ENCODE measurements at places on chromosomes 16 and 17.

DNA sequence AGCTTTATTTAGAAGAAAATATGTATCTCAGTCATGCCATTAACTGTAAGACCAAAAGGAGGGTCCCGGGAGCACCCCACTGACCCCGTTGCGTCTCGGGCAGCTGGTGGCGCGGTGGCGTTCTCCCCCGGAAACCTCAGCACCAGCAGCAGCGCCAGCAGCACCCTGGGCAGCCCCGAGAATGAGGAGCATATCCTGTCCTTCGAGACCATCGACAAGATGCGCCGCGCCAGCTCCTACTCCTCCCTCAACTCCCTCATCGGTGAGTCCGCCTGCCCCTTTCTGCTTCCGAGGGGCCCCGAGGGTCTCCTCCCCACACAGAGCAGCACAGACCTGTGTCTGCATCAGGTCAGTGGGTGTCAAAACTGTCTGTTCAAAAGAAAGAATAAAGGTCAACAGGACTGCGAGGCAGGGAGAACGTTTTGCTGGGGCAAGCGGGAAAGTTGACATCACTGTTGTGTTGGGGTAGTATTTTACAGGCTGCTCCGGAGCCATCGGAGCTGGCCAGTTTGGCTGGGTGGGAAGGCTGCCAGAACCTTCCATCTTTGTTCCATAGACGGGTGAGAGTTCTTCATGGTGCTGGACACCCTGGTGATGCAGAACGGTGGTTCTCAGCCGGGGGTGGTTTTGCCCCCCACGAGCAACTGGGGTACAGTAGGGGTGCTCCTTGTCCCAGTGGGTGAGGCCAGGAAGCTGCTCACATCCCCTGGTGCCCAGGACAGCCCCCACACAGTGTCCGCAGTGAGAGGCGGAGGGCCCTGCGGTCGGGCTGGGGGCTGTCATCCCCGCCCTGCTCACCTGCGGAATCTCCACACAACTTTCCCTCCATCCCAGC lies 97.8 kb upstream of the CHMP6 start:
- no peak for DNase-seq

GRCh38 chr16:19068237-19068815 lies 912 bp downstream of the COQ7 start:
- DNase-seq: no peak

- peak; percentile 1 for DNase-seq
Observed at GRCh38 chr16:21159281-21159951, 942 bp downstream of the LDAF1 start.

DNA sequence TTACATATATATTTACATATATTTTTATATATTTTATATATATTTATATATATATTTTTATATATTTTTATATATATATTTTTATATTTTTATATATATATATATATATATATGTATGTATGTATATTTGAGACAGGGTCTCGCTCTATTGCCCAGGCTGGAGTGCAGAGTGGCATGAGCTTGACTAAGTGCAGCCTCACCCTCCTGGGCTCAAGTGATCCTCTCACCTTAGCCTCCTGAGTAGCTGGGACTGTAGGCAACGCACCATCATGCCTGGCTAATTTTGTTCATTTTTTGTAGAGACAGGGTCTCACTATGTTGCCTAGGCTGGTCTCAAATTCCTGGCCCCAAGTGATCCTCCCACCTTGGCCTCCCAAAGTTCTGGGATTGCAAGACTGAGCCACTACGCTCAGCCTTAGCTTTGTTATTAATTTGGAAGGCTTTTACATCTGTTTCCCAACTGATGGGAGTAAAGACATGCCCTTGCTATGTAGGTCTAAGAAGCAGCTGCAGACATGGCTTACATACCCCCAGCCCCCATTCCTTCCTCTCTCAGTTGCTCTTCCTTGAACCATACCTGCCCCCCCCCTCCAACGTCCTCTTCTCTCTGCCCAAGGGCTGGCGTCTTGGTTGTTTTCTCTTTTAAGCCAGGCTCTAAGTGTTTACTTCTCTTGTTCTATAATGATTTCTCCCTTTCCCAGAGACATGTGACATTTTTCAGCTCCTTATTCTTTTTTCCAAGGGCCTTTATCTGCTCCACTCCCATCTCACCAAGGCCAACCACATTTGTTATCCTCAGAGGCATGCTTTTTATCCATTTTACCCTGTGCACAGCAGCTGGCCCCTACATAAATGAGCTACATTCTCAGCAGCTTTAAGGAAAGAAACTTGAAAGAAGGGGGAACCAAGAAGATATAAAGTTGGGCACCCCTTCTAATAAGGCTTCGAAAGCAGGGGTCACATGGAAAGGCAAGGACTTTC lies 64.2 kb upstream of the ATF7IP2 start:
- DNase-seq: no peak
